ENCODE measurements at places on chromosomes 3 and 15. TPM values are rescaled to one million over a fixed set of nuclear protein-coding genes. Genes with fewer than 3 reads are reported as not detected.

GRCh38 chr3:193488741-193489140 is 66.0 kb downstream of the ATP13A4 start:
- no peaks in the 10 kb centered on the region for H3K4me1 ChIP-seq
- no peaks in the 10 kb centered on the region for H3K36me3 ChIP-seq
- no peak for DNase-seq
- no peak overlapping the region for H3K27ac ChIP-seq
- H3K27me3 ChIP-seq: no peaks in the 10 kb centered on the region

DNA sequence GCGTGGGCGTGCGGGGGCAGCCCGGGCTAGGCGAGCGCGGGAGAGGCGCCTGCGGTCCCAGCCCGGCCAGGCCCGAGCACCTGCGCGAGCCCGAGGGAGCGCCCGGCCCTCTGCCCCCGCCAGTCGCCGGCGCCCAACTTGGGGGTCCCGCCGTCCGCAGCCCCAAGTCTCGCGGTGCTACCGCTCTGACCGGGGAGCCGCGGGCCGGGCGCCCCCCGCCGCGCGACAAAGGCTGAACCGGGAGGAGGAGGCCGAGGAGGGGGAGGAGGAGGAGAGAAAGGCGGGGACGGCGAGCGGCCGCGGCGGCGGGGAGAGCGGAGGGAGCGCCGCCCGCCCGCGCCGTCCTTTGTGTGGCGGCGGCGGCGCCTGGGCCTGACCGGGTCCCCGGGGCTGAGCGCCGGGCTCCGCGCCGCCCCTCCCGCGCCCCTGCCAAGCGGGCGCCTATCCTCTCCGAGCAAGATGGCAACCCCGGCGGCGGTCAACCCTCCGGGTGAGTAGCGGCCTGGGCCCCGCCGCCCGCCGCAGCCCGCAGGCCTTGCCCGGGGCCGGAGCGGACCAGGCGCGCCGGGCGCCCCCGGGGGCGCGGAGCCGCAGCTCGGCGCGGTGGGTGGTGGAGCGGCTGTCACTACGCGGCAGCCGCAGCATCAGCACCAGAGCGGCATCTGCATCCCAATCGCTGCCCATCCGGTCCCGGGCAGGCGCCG is at the start of gene ARNT2:
ARNT2 (plus strand) TSS at position 326 of the 704 bp plus-strand sequence; CDS start at position 460, 134 bp downstream.
- H3K36me3 ChIP-seq: no peaks in the 10 kb centered on the region
- no peak within 1 kb of the TSS for H3K27ac ChIP-seq
- peaks cover 65% of the 10 kb centered on the region for H3K27me3 ChIP-seq
- no peaks in the 10 kb centered on the region for H3K4me1 ChIP-seq
- no peak within 1 kb of the TSS for H3K4me3 ChIP-seq

GOLGA8R gene
- total RNA-seq: 2.7 TPM

- no peak overlapping the region for H3K27ac ChIP-seq
- H3K4me3 ChIP-seq: no peak overlapping the region
- H3K4me1 ChIP-seq: no peaks in the 10 kb centered on the region
- H3K27me3 ChIP-seq: no peaks in the 10 kb centered on the region
- H3K36me3 ChIP-seq: no peaks in the 10 kb centered on the region
These were observed 111.5 kb downstream of the GABRG3 start for GRCh38 chr15:27082526-27082925.

DNA sequence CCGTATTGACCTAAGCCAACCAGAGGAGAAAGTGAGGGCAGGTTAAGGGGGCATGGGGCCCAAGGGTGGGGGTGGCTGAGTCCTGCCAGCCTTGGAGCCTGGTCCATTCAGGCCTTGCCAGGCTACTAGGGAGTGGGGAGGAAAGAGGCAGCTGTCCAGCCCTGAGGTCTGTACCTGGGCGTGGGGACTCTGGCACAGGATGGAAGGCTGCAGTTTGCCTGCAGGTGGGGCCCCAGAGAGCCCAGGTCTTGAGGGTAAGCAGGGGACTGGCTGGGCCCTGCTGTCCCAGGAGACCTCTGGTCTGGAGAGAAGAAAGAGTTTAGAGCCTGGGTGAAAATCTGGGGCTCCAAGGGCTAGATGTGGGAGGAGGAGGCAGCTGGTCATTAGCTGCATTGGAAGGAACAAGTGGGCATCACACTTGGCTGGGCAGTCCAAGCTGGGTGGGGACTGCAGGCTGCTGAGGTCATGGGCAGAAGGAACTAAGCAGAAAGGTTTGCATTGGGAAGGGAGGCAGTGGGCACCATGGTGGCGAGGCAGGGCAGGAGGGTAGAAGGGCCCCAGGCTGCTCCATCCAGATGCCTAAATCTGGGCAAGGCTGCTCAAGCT is 108.4 kb downstream of the OXNAD1 start:
- H3K27me3 ChIP-seq: no peaks in the 10 kb centered on the region
- peaks cover 90% of the 10 kb centered on the region for H3K4me1 ChIP-seq
- H3K4me3 ChIP-seq: no peak overlapping the region
- H3K27ac ChIP-seq: peak overlapping the region; percentile 86

- no peak overlapping the region for H3K4me3 ChIP-seq
- H3K27ac ChIP-seq: no peak overlapping the region
- DNase-seq: no peak
- no peaks in the 10 kb centered on the region for H3K36me3 ChIP-seq
These were observed 134.3 kb downstream of the TIGIT start for GRCh38 chr3:114428044-114428595.

Data from activated CD4-positive, alpha-beta T cell treated with anti-CD3 and anti-CD28 coated beads, Interleukin-2, amount 10 ng/mL, durations not matched to agents 7 days and 5 days (primary cell).